Activated naive CD4-positive, alpha-beta T cell treated with Interleukin-2 at 50 U/mL for 16 hours (primary cell): ENCODE measurements at places on chromosomes 3 and 15.

DNA sequence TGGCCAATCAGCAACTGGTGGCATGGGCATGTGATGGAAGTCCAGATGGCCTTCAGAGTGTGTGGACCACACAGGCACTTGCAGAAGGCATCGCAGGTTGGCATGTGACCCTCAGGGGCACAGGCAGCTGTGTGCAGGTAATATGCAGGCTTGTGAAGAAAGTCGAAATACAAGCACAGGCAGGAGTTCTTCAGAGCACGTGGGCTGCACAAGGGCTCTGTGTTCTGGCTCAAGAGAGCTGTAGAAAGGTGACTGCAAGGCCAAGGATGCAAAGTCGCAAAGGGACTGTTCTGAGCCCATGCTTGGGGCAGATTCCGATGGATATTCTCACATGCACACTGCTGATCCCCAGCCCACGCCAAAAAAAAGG, 8.3 kb downstream of the LRRC2 start:
- DNase-seq = no peak

DNA sequence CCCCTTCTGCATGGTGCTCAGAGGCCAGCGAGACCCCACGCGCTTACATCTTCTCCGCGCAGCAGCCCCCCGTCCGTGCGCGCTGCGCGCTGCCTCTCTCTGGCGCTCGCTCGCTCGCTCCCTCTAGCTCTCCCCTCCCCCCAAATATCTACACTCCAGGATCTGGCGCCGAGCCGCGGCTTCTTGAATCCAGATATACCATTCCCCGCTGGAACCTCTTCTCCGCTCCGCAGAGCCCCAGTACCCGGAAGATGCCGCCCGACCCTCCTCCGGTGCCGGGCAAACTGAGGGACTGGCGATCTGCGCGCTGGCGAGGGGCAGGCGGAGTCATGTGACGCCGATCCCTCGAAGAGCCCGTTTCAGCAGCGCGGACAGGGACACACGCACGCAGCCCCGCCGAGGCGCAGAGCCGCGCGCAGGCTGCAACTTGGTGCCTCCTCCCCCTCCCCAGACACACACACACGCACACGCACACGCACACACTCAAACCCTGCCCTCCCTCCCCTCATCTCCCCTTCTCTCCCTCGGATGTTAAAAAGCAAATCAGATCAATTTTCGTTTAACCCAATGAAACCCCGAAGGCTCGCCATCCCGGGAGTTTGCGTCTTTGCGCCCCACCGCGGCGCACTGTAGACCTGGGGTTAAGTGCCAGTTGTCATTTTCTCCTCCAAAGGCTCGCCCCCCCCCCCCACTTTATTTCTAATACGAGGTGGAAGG, at the start of gene RASGRF1:
Gene RASGRF1 (minus strand): TSS at position 294 of the 717 bp plus-strand sequence. CDS start 282 bp downstream, at position 12.
- no peak for DNase-seq

GRCh38 chr15:92528736-92529135, 126.8 kb downstream of the FAM174B start:
- no peak for DNase-seq

- DNase-seq = no peak
Measured at GRCh38 chr3:153855772-153856171, 265.4 kb upstream of the ARHGEF26 start.

DNA sequence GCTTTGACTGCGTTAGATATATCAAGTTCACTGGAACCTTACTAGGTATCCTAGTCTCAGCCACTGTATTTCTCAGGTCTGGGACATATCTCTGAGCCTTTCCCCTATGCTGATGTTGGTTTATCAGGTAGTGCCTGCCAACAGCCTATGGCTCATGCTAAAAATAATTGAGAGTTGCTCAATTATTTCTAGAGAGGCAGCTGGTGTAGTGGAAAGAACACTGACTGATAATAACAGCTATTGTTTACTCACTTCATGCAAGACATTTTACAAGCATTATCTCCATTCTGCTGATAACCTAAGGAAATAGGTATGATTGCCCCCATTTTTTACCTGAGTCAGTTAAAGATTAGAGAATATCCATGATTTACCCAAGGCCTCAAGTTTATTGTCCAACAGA, 231.4 kb downstream of the LRRN1 start:
- no peak for DNase-seq

- DNase-seq = no peak
Measured at GRCh38 chr3:151183265-151183671, 19.7 kb downstream of the GPR171 start.

GRCh38 chr15:57165992-57166391, 210.3 kb upstream of the CGNL1 start:
- no peak for DNase-seq

- DNase-seq = no peak
Measured at GRCh38 chr3:127822682-127823425, 539 bp upstream of the MGLL start.

DNA sequence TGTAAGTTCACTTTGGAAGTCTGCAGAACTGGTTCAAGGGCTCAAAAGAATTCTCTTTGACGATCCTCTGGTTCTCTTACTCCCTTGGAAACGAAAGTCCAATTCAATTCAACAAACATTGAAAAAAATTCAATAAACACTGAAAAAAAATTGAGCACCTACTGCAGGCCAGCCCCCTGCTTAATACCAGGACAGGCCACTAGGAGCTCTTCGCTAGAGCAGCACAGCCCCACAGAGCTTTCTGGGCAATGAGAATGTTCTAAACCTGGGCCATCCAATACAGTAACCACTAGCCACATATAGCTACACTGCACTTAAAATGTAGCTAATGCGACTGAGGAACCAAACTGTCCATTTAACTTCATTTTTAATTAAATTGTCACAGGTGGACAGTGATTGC, 50.4 kb upstream of the DCLK3 start:
- DNase-seq = no peak

DNA sequence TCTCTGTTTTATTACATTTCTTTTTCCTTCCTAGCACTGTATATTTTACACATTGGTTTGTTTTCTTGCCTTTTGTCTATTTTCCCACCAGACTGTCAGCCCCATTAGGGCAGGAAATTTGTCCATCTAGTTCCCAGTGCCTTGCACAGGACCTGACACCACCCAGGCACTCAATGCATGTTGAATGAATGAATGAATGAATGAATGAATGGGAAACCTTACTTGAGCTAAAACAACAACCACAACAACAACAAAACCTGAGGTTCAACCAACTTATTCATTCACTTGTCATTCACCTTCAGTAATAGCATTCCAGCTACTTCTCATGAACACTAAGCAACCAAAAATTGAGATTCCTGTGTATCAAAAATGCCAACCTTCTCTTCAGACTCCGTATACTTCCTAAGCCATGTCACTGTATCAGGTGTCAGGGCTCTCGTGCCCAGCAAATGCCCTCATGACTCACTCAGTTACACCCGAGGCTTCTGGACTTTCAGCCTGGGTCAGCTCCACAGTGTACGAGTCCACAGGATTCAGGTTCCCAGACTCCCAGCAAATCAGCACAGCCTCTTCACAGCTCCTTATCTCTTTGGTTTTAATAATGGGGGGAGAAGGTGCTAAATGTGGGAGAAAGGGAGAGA, 37.3 kb downstream of the FSD2 start:
- no peak for DNase-seq

DNA sequence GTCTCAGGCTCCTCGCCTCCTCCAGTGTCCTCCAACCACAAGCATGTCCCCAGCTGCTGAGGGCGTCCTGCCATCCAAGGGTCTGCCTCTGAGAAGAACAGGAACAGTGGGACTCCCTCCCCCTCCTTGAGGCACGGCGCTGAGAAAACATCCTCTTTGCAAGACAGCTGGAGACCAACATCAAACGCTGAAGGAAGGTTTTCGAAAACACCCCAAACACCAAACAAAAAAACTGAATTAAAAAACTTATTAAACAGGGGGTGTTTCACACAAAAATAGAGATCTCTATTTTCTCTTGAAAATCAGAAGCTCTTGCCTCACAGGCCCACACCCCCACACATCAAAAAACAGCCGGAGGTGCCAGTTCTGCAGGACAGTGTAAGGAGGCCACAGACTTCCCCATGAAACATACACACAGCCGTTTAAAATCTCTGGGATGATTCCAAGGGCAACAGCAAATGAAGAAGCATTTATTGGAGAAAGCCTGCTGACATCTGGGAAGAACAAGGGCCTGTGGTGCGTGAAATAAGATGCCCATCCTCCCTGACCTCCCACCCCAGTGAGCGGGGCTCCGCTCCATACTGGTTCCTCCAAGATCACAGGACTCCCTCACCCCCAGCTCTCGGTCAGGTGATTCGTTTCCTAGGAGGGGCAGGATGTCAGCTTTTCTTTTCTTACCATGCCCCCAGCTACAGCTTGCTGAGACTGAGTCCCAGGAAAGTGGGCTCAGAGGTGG, 71.3 kb downstream of the NUP210 start:
- DNase-seq = no peak

- no peak for DNase-seq
Measured at GRCh38 chr3:28989646-28990089, 291.2 kb upstream of the RBMS3 start.
